ENCODE measurements at places on chromosomes 3 and 15.

DNA sequence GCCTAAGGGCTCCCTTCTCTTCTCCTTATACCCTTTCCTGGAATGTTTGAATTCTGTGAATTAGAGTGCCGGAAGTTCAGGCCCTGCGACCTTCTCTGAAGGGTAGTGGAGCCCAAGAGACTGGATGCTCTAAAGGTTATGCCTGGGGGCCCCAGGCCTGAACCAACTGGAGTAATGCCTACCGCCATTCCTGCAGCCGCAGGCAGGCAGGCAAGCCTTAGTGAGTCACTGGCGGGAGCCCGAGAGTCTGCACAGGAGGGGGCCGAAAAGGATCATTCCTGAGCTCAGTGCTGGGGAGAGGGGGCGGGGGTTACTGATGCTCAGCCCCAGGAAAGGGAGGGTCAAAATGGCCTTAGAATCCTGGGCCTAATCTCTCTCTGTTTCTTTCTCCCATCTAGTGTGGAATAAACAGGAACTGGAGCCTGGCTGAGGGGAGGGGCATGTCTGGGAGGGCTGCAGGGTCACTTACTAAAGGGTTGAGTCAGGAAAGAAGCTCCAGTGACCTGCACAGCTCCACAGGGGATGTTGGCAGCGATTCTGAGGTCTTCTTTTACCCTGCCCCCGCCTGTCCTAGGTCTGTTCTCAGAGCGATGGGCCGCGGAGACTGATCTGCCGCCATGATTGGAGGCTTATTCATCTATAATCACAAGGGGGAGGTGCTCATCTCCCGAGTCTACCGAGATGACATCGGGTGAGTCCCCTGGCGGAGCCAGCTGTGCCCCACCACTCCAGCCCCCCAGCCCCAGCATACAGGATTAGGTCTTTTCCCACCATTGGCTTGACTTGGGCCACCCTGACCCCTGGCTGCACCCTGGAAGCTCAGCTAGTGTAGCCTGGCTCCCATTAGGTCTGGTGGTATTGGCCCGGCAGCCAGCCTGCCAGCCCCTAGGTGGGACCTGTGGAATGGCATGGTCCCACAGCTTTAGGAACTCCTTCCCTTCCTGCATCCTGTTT is 2.0 kb downstream of the AP2M1 start:
- DNase-seq: peak; percentile 97

DNA sequence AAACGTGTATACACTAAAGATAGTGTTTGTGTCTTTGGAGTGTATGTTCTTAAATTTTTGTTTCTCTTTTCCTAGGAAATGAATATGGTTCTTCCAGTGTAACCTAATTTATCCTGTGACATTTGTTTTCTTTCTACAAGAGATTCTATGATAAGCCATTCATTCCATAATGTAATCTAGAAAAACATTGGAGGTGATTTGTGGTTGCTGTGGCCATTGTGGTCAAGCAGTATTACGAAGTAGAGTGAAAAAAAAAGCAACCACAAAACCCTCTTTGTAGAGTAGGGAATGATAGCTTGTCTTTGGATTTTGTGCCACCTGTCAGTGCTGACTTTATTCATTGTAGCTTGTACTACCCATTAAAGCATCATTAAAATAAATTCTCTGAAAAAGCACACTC is 1209.6 kb downstream of the ZPLD1 start:
- DNase-seq: no peak

DNA sequence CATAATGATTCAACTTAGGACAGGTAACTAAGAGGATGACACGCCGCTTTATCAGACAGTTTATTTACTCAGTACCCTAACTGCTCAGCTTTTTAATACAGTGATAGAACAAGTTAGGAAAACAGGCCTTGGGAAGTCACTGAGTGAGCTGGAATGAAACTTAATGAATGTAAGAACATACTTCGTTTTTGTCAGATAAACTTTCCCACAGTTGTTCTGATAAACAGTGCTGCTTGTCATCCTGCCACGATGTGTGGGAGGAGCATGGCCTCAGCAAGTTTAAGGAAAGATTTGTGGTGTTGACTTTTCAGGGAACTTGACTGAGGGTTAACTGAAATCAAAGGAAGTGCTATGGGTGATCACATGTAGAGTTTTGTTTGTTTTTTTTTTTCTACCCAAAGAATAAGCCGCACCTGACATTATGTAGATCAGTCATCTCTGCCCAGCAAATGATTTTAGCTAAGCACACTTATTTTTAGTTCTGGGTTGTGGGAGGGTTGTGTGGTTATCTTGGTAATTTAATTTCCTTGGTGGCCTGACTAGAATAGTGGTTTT is 5.6 kb upstream of the P2RY14 start:
- DNase-seq: peak; percentile 88

GRCh38 chr15:58442122-58442521 is 10.3 kb downstream of the LIPC start:
- no peak for DNase-seq

- no peak for DNase-seq
Observed at GRCh38 chr15:69941301-69941605, 156.5 kb downstream of the TLE3 start.

- no peak for DNase-seq
Observed at GRCh38 chr15:72387741-72388140, 10.4 kb upstream of the TMEM202 start.

GRCh38 chr3:2847062-2847841 is 262.9 kb downstream of the IL5RA start:
- DNase-seq: no peak

DNA sequence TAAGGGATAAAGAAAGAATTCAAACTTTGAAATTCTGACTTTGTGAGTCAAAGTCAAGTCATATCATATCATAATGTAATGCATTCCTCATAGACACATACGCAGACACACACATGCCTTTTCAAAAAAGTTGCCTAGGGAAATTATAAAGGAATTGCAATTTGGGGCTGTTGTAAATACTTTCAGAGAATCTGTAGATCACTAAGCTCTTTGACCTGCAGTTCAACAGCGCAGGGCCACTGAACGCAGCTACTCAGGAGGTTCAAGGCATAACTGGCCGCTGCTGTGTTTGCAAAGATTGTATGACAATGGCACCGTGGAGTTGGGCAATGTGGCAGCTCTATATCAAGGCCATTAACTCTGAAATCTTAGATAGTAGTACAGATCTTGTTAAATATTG is 188.4 kb upstream of the THRB start:
- DNase-seq: no peak

DNA sequence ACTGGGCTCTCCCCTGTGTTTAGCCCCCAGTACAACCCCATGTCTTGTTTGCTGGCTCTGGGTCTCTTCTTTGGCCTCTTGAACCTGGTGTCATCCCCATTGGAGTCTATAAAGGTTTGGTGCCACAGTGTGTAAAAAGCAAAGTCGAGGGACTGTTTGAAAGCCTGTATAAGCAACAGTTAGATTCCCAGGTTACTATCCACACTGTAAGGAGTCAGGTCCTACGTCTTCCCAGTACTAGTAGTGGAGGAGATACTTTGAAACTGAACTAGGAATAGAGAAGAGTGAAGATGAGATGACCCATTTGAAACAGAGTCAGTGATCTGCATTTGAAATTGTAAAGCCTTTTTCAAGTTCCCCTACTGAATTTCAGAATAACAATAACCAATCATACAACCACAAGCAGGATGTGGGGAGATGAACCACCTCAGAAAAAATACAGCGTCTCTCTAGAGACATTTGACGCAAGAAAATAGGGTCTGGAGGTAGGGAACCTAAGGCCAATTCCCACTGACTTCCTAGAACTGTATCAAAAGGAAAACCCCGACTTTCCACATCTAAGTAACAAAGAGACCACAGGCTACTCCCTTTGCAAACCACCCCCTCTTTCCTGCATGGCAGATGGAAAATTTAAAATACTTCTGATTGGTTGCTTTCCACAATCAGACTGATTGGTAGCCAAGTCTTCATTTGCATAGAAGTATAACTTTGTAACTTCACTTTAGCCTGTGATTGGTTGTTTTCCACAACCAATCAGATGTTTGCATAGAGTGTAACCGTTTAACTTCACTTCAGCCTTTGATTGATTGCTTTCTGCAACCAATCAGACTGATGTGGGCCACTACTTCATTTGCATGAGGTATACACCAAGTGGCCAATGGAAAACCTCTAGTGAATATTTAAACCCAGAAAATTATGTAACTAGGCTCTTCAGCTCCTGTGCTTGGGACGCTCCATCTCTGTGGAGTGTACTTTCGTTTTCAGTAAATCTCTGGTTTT is 49.9 kb upstream of the NEDD4 start:
- DNase-seq: no peak

DNA sequence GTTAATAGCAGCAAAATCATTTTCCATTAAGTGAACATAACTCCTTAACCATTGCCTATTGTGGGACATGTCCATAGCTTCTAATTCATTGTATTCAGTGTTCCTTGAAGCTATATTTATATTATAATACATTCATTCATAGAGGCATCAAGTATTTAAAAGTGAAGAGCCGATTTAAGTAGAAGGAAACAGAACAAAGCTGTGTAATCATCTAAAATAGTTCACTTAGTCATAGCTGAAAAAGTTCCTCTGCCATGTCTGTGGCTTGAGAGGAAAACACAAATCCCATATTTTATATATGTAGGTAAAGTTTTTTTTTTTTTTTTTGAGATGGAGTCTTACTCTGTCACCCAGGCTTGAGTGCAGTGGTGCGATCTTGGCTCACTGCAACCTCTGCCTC is 54.5 kb downstream of the TMEM108 start:
- DNase-seq: no peak

DNA sequence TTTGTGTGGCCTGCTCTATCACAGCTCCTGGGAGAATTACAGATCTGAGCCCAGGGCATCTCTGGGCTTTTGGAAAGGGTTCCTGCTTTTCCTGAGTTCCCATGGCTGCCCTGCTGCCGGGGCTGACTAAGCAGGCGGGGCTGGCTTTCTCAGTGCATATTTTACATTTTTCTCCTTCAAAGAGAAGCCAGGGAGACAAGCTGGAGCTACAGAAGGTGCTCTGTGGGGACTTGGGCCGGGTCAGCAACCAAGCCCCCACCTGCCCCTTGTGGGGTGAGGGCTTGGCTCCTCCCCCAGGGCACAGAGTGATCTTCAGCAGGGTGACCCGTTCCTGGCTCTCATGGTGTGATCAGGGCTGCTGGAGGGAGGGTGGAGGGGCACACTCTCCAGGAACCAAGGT is 17.4 kb downstream of the ABTB1 start:
- DNase-seq: peak; percentile 69

- peak; percentile 11 for DNase-seq
Observed at GRCh38 chr3:34864011-34864410, 775.3 kb upstream of the ARPP21 start.

- no peak for DNase-seq
Observed at GRCh38 chr3:181290941-181291340, 301.4 kb upstream of the DNAJC19 start.

DNA sequence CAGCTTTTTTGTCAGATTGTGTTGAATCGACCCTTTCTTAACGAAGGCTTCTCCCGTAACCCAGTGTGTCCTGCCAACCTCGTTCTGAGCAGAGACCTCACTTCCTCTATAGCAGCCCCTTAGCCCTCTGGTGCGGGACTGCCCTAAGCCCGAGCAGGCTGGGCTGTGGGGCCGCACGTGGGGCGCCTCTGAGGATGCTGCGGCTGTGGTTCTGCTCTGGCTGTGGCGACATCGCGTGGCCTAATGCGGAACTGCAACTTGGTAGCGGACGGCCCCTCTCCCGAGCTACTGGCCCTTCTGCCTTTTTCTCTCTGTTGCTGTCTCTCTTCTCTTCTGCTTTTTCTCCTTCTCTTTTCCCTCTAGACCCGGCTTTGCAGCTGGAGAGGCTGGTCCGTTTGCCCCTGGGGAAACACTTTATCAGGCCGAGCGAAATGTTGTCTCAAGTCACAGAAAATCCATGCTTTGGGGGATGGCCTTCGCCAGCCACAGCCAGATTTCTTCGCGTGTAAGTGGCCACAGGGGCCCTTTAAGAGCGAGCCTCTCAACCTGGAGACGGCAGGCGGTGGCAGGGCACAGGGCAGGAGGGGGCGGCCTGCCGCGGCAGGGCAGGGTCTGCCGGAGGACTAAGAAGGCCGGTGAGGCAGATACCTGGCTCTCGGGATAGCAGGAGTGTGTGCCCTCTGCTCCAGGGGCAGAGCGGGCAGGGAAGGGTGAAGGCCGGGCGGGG is 19.4 kb upstream of the KIF23 start:
- peak; percentile 65 for DNase-seq

- no peak for DNase-seq
Observed at GRCh38 chr3:180961087-180961486, 28.4 kb downstream of the DNAJC19 start.

- no peak for DNase-seq
Observed at GRCh38 chr3:192449036-192449435, 278.3 kb downstream of the FGF12 start.

- no peak for DNase-seq
Observed at GRCh38 chr15:53658255-53658654, 101.2 kb downstream of the WDR72 start.

DNA sequence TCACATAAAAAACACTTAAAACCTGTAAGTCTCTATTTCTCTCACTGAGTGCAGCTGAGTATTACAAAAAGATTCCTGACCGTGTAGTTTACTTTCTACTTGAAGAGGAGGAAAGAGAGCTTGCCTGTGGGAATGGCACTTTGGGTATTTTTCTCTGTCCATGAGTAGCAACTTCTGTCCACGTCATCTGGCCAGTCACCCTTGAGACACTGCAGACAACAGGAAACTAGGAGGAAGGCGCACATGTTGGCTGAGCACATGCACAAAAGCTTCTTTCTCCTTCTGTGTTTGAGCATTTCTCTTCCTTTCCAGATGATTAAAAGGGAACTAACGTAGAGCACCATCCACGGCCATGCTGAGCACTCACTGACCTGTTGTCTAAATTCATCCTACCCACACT is 19.7 kb downstream of the STARD5 start:
- DNase-seq: peak; percentile 68

GRCh38 chr3:157393113-157393512 is 43.5 kb upstream of the PTX3 start:
- DNase-seq: no peak

GRCh38 chr3:177069514-177070329 is 127.6 kb downstream of the TBL1XR1 start:
- DNase-seq: no peak

DNA sequence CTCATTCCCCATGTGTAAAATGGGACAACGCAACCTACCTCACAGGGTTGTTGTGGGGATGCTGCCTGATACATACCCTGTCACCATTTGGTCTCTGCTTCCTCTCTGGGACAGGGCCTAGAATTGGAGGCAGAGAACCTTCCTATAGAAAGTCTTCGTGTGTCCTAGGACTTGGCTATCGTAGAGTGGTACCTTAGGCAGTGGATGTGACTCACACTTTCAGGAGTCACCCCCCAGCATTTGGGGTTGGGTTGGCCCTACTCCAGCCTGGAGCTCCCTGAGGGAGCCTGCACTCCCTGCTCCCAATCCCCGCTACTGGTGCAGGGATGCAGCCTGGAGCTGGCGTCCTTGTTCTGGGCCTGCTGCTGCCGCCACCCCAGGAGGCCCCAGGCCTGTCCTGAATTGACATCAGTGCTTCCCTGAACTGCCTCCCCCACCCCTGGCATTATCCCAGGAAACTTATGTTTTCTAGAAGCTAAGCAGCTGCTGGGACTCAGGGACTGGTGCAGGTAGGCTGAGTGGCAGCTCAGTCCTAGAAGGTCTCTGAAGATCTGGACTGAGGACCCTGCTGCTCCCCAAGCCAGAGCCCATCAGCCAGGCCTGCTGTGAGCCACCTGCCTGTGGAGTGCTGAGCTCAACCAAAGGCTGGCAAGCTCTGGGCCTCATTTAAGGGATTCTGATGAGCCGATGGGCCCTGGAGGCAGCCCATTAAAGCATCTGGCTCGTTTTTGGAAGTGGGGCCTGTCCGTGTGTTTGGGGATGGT is 9.9 kb downstream of the C15orf39 start:
- DNase-seq: no peak

GRCh38 chr3:165820671-165821123 is 16.5 kb downstream of the BCHE start:
- no peak for DNase-seq

- DNase-seq: no peak
Observed at GRCh38 chr3:105877336-105877910, 8.6 kb upstream of the CBLB start.
